B cell (primary cell): ENCODE measurements at places on chromosomes 11 and 22. TPM values are rescaled to one million over a fixed set of nuclear protein-coding genes. Genes with fewer than 3 reads are reported as not detected.

Gene DNAJC4
- 65.9 and 74.4 TPM in 2 replicates for total RNA-seq

Gene SPTBN2
- total RNA-seq, result 0.67 and 0.85 TPM in 2 replicates

DNA sequence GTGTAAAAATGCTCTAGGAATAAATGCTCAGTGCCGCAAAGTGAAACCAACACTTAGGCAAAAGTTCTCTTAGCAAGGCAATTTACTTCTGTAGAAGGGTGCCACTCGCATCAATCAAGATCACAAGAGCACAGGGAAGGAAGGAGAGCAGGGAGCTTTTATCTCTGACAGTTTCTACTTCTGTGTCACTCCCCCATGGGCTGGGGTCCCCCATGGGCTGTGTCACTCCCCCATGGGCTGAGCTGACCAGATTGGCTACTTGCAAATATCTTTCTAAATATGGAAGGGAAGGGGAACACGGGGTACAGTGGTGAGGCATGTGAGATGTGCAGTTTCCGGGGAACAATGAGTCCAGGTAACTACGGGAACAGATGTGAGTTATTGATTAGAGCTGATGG, 397 bp downstream of the OR52N2 start:
- H3K4me1 ChIP-seq, result peaks cover 10% of the 10 kb centered on the region
- no peaks in the 10 kb centered on the region for H3K36me3 ChIP-seq
- no peak for DNase-seq
- peak overlapping the region; percentile 66 for H3K4me3 ChIP-seq

GRCh38 chr11:8265681-8266241, 2.1 kb upstream of the LMO1 start:
- peaks cover 27% of the 10 kb centered on the region for H3K4me1 ChIP-seq
- H3K36me3 ChIP-seq, result no peaks in the 10 kb centered on the region
- H3K27ac ChIP-seq, result no peak overlapping the region
- H3K27me3 ChIP-seq, result peaks cover 87% of the 10 kb centered on the region

DNA sequence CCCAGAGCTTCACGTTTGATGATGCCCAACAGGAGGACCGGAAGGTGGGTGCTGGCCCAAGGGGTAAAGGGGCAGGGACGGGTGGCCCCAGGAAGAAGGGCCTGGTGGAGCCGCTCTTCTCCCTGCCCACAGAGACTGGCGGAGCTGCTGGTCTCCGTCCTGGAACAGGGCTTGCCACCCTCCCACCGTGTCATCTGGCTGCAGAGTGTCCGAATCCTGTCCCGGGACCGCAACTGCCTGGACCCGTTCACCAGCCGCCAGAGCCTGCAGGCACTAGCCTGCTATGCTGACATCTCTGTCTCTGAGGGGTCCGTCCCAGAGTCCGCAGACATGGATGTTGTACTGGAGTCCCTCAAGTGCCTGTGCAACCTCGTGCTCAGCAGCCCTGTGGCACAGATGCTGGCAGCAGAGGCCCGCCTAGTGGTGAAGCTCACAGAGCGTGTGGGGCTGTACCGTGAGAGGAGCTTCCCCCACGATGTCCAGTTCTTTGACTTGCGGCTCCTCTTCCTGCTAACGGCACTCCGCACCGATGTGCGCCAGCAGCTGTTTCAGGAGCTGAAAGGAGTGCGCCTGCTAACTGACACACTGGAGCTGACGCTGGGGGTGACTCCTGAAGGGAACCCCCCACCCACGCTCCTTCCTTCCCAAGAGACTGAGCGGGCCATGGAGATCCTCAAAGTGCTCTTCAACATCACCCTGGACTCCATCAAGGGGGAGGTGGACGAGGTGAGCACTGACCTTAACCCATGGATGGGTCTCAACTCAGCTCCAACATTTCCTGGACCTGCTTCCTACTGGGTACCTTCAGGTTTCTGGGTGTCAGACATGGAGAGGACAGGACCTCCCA, 2.0 kb downstream of the RIC8A start:
- H3K4me1 ChIP-seq, result peaks cover 26% of the 10 kb centered on the region
- H3K27me3 ChIP-seq, result no peaks in the 10 kb centered on the region
- H3K4me3 ChIP-seq, result peak overlapping the region; percentile 87
- DNase-seq, result no peak
- H3K27ac ChIP-seq, result peak overlapping the region; percentile 22
- no peaks in the 10 kb centered on the region for H3K36me3 ChIP-seq

- no peak overlapping the region for H3K27ac ChIP-seq
- peaks cover 11% of the 10 kb centered on the region for H3K4me1 ChIP-seq
- H3K36me3 ChIP-seq, result peaks cover 50% of the 10 kb centered on the region
- no peak for DNase-seq
- no peak overlapping the region for H3K4me3 ChIP-seq
Observed at GRCh38 chr22:17109113-17109865, 11.9 kb downstream of the TMEM121B start.

DNA sequence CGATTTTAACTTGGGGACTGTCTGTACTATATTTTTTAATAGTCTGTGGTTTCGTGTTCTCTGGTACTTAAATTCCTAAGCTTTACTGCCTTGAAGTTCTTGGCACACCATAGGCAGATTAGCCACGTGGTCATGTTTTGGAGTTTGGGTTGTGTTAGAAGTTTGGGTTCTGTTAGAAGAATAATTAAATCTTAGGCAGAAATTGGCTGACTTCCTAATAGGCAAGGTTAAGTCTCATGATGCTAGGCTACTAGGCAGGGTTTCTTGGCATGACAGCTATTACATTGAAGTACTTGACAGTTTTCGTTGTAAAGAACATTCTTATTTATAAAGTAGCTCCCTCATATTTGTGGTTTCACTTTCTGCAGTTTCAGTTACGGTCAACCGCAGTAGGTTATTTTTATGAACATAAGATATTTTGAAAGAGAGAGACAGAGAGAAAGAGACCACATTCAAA, 30.0 kb upstream of the MMP7 start:
- peak overlapping the region; percentile 96 for H3K27ac ChIP-seq
- H3K4me1 ChIP-seq, result peaks cover 53% of the 10 kb centered on the region
- peak overlapping the region; percentile 35 for H3K4me3 ChIP-seq
- H3K36me3 ChIP-seq, result no peaks in the 10 kb centered on the region
